Stimulated activated CD4-positive, alpha-beta T cell treated with anti-CD3 and anti-CD28 coated beads, TNF-alpha, amount 100 ng/mL, for 4 hours (primary cell): ENCODE measurements at places on chromosomes 13 and 19.

GRCh38 chr13:108494991-108495645, 134.3 kb upstream of the MYO16 start:
- no peak for DNase-seq

GRCh38 chr13:110347535-110348308, 40.6 kb downstream of the COL4A2 start:
- DNase-seq = no peak

GRCh38 chr19:39135701-39136100, 10.1 kb downstream of the PAK4 start:
- no peak for DNase-seq

DNA sequence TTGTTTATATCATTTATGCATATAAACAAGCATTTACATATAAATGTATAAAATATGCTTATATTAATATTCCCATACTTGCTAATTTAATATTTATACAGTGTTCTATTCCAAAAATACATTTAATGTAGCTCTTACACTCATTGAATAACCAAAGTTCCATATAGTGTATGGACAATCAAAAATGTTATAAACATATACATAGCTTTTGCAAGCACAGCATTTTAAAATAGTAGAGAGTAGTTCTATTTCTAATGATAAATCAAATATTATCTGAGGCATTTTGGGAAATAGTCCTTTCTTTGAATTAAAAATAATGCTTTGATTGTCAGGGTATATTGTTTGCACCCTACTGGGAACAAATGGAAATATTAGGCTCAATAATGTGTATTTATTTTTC, 22.5 kb upstream of the COG6 start:
- no peak for DNase-seq

- DNase-seq = no peak
Measured at GRCh38 chr19:58128041-58128685, 22.4 kb downstream of the ZNF329 start.

GRCh38 chr19:51387924-51388389, at the start of gene LIM2:
Gene LIM2 (minus strand): TSS chr19:51387974. CDS start chr19:51387443, 531 bp downstream.
- no peak for DNase-seq

DNA sequence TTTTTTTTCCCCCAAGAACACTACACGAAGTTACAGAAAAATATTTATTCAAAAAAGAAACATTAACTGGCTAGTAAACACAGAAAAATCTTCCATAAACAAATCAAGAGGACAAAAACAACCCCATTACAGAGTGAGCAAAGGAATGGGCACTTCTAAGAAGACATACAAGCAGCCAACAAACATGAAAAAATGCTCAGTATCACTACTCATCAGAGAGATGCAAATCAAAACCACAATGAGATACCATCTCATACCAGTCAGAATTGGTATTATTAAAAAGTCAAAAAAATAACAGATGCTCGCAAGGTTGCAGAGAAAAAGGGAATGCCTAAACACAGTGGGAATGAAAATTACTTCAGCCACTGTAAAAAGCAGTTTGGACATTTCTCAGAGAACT, 131.7 kb downstream of the UGGT2 start:
- no peak for DNase-seq

- DNase-seq = no peak
Measured at GRCh38 chr13:21450936-21451335, 8.2 kb downstream of the ZDHHC20 start.

- no peak for DNase-seq
Measured at GRCh38 chr13:109058087-109058486, 428.7 kb downstream of the MYO16 start.

DNA sequence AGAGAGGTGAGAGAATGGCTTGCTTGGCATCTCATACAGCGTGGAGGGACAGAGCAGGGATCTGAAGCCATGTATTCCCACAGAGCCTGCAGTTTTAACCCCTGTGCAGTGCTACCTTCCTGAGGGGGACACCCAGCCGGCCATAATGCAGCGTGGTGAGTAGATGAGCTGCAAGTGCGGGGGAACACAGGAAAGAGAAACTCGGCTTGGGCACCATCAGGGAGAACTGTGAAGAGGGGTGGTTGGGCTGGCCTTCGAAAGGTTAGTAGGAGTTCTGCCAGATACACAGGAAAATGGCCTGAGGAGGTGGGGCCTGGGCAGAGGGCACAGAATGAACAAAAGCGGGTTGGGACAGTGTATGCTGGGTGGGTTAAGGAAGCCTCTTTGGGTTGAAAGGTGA, 88.3 kb downstream of the SIPA1L3 start:
- DNase-seq = no peak

DNA sequence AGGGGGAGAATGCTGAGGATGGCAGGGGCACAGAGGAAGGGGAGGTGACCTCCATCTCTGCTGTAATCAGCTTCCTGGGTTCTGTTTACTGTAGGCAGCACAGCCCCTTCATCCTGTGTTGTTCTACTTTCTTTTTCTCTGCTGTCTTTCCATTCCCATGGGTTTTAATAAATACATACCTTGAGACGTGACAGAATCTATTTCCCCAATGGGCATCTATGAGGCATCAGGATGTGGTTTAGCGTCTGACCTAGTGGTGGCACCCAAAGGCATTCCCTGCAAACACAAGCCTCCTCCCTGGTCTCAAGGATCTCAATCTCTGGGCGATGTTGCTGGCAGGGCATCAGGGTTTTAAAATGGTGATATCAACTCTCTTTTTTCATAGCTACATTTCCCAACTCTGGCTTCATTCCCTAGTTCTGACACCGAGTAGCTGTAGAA, 60.8 kb downstream of the ALOX5AP start:
- DNase-seq = no peak

DNA sequence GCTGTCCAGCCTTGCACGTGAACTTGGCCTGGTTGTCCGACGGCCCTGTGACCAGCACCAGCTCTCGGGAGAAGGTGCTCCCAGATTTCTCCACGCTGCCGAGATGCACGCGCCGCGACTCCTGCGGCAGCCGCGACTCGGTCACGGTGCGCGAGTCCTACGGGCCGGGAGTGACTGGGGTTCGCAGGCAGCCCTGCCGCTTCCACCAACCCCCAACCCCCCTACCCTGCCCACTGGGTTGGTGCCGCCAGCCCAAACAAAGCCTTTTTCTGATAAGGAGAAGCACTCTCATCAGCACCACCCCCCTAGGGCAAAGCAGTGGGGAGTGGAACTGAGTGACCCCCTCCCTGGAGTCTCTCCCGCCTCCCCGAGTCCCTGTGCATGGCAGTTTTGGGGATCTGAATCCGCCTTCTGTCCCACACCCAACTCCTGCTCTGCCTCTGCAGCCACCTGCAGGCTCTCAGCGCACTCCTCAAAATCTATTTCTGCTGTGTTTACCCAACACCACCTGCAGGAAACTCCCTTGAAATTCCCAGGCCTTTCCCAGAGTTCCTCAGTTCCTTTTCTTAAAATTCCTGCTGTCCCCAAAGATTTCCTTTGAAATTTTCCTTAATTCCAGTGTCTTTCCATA, 6.2 kb downstream of the NPHS1 start:
- no peak for DNase-seq

- no peak for DNase-seq
Measured at GRCh38 chr13:71499944-71500514, 367.0 kb downstream of the DACH1 start.

DNA sequence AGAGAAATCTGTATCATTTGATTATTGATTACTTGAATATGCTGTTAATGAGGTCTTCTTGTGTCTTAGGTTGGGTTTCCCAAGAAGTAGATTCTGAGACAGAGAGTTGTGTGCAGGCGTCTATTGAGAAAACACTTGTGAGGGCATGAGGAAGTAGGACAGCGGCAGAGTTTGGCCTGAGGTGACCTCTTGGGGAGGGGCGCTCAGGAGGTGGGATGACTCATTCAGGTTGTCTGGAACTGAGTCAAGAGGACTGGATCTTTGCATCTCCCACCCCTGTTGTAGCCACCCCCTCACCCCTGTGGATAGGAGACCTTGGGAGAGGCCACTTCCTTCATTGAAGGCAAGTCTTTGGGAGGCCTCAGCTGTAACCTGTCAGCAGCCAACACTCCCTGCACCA, 35.2 kb upstream of the WDFY2 start:
- no peak for DNase-seq

- no peak for DNase-seq
Measured at GRCh38 chr19:42129399-42130253, 2.6 kb downstream of the POU2F2 start.
